ENCODE measurements at places on chromosomes 3 and 15. TPM values are rescaled to one million over a fixed set of nuclear protein-coding genes. Genes with fewer than 3 reads are reported as not detected.

DNA sequence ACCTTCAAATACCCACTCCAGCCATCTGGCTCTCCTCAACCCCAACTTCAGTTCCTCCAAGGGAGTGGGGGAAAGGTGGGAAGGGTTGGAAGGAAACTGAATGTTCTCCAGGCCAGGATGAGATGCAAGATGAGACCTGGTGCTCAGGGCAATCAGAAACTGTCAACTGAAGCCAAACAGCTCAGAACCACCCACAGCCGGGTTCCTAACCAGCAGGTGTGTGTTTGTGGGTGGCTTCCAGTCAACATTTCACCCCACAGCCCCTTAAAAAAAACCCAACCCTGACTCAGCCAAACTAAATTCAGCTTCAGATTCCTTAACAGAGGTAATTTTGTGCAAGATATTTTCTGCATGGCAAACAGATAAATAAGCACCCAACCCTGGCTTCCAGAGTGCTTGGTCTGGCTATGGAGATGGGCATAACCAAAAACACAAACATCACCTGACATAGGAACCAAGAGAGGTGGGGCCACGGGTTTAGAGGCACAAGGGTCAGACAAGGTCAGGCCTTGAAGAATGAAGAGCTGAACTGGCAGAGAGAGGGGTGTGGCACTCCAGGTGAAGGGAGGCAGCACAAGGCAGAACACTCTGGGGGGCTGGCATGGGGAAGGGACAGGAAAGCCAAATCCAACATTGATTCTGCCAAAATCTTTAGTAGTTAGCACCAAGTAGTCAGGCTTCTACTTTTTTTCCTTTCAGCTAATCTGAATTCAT, 34.7 kb downstream of the ZNF445 start:
- no peak for DNase-seq

DNA sequence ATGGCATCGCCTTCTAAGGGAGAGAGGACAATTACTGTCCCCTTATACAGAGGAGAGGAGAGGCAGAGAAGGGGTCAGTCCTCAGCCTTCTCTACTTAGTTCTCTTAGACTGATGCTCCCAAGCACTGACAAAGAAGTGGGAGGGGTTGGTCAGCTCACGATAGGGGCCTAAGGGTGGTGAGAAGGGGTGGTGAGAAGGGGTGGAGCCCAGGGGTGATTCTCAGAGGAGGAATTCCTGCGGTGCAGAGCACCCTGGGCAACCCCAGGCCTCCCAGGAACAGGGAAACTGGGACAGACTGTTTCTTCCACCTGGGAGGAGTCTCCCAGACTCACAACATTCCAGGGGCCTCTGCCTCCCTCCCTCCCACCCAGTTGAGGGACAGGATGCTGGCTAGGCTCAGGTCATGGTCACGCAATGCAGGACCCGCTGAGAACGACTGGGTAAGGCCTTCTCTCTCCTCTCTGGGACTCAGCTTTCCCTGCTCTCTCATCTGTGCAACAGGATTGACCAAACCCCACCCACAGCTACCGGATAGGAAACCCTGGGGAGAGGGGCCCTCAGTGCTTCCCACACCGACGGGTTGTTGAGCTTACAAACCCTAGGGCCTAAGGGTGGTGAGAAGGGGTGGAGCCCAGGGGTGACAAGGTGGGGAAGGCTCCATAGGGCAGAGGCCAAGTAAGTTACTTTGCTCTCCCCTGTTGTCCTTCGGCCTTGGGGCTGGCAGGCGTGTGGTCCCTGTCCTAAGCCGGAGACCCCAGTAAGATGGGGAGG, 1.5 kb downstream of the TPRA1 start:
- DNase-seq = peak; percentile 72

DNA sequence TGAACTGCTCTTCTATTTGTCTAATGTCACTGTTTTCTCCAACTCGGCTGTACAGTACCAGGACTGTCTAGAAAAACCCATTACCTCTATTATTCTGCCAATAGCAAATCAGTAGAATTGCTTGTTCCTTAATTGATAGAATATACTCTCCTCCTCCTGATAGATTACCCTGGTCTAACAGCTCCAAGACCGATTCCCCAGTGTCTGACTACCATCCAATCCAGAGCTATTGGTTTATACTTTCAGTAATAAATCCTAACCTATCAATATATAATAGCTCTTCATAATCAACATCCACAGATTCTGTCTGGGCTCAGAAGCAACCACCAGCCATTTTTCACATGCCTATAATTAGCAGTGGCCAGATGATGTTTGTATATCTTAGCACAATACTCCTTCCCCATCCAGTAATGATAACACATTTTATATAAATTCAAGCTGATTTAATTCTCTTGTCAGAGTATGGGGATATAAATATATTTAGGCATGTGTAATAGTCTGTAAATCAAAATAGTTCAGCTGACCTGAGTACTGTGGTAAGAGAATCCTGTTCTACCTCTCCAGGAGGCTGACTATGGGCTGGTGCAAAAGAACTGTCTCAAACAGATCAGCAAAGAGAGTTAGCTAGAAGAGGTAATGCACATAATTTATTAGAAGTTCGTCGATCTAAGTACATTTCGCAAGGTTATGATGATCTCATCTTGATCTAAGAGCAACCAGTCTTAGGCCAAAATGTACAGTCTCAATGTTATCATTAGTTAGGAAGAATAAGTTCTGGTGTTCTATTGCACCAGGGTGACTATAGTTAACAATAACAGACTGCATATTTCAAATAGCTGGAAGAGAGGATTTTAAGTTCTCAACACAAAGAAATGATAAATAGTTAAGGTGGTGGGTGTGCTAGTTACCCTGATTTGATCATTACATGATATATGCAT, 193.4 kb downstream of the SHOX2 start:
- DNase-seq = no peak

DNA sequence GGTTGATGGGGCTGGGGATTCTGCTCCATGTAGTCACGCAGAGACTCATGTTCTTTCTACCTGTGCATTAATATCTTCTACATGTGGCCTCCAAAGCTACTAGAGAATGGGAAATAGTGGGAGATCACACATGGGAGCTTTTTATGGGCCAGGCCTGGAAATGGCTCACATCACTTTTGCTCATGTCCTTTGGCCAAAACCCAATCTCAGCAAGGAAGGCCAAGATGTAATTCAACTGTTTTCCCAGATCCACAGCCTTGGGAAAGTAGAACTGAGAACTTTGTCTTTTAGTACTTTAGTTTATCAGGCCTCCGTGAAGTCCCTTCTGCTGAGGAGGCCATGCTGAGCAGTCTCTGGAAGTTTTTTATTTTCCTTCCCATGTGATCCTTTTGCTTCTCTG, 73.2 kb upstream of the SLC4A7 start:
- no peak for DNase-seq

DNA sequence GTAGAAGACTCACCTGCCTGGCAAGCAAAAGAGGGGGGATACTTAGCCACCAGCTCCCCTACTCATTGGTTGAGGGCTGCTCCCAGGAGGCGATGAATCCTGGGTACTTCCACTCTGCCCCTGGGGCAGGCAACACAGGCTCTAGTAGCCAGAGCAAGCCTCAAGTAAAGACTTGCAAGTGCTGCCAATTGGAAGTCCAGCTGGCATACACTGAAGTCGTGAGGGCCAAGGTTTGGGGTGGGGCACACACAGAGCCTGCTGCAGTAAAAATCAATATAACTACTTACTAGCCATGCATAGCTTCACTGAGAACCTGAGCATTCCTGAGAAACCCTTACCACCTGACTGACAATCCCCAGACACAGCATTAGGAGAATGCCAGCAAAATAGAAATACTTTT, 123.0 kb upstream of the EIF1B start:
- DNase-seq = no peak

DNA sequence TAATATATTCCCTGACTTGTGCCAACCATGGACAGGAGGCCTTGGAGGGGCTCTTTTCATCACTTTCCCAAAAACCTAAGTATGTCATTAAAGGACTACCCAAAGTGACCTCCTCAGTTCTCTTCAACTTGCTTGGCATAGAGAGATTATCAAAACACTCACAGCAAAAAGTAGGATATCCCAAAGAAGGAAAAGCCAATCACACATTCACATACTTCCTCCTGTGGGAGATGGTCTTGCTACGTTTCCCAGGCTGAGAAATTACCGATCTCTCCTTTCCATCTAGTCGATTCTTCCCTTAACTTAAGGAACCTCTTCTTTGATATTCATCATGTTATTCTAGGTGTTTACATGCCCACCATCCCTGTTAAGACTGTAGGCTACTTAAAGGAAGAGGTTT, 9.1 kb downstream of the DPPA4 start:
- DNase-seq = no peak

DNA sequence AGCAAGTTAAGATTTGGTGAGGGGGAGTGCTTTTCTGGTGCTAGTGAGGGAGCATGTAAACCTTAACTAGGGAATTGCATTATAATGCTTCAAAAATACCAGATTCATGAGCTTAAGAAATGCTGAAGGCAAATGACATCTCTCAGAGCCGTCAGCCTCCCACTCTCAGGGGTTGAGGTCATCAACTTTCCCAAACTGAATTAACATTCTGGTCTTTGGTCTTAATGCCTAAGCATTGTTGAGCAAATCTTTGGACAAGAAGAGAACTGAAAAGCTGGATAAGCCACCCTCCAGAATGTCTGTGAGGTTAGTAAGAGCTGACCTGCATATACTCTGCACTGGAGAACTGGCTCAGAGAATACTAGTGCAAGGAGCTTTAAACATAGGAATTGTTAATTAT, 124.9 kb upstream of the GAP43 start:
- DNase-seq = no peak

DNA sequence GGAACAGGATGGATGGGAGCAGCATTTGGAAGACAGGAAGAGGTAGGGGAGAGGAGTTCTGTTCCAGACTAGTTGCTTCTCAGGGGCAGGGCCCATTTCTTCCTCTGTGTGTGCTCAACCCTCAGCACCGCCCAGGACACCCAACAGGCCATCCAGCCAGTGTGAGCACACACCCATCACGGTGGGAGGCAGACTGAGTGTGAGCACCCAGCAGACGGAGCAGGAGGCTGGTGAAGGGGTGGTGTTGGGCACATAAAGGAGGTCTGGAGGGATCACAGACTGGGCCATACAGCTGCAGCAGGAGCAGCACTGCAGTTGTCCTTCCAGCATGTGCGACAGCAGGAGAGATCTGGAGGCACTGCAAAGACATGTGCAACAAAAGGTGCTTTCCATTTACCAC, 88.4 kb upstream of the PLXNA1 start:
- DNase-seq = no peak

GRCh38 chr3:143640774-143641173, 207.5 kb downstream of the SLC9A9 start:
- no peak for DNase-seq

DNA sequence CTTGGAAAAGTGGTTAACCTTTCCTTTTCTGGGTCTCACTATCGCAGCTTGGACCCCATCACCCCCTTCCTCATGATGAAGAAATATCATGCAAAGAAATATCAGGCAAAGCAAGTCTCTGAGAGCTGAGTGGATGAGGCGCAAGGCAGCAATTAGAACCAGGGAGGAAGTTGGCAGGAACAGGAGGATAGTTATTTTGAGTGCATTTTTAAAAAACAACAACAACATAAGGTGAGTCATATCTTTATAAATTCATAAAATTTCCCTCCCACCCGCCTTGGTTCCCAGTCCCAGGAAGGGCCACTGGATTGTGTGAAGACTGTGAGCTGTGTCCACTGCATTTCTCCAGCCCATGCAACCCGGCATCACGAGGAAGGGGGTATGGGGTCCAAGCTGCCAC, 316.9 kb upstream of the TLE3 start:
- peak; percentile 26 for DNase-seq

DNA sequence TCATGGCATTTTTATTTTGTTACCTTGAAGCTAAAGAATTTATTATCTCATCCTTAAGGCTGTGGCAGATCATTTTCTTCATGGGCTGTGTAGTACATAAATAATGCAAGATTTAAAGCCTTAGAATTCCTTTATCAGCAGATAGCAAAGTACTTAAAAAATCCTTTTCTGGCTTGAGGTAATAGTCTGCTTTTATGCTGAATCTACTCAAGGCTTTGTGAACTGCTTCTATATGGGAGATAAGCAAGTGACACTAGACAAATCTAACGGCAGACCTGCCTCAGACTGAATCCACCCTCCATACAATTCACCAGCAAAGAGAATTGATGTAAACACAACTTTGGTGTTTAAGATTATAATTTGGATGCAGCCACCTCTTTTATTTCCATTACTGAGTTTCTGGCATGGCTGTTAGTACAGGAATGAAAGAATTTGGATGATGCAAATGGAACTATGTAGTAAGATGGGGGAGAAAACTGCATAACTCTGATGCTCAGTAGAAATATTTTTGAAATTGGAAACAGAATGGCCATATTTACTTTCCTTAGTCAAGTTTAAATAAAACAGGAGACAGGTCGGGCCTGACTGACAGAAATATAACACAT, 1121.5 kb downstream of the NAALADL2 start:
- peak; percentile 18 for DNase-seq

DNA sequence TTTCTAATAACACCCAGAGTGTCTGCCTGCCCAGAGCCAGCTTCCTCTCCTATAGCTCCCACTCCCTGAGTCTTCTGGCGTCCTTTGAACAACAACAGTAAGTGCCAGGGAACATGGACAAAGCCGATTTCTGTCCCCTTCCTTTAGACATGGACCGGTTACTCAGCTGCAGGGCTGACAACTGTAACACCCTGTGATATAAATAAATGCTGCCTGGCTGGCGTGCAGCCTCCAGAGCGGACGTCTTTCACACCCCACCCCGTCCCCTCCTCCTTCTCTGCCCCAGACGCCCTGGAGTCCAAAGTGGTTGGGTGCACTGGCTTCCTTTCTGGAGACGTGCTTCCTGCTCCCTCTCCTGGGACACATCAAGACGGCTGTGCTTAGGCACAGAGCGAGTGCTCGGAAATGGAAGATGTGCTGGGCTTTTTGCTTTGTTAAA, 281.9 kb upstream of the LRRFIP2 start:
- peak; percentile 10 for DNase-seq

- DNase-seq = no peak
Observed at GRCh38 chr15:46059921-46060594, 425.2 kb downstream of the SQOR start.

The PRKCD gene
- total RNA-seq = 1.7 TPM

The CILP gene
- total RNA-seq = under 0.01 TPM

The SLCO2A1 gene
- total RNA-seq = 0.43 TPM

The GOLGA8H gene
- under 0.01 TPM for total RNA-seq

All from fibroblast of villous mesenchyme (primary cell).